GDM1 (cell line): ENCODE measurements at places on chromosomes 16 and 17.
A peak's percentile ranks its signal among the peaks of the same experiment; 100 is the strongest.

DNA sequence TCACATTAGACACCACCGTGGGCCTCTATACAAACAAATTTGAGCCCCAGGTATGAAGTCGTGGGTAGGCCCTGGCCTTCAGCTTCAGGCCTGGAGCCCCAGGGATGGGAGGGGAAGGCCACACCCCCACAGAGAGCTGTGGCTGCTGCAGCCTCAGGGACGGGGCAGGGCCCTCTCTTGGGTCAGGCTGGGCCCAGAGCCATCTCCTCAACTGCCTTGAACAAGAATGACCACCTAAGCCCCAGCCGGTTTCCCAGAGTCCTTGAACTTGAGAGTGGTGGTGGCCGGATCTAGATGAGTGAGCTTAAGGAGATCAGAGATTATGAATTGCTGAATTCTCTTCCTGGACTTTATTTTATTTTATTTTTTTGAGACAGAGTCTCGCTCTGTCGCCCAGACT lies 18.6 kb downstream of the SCNN1B start:
- DNase-seq, result no peak

DNA sequence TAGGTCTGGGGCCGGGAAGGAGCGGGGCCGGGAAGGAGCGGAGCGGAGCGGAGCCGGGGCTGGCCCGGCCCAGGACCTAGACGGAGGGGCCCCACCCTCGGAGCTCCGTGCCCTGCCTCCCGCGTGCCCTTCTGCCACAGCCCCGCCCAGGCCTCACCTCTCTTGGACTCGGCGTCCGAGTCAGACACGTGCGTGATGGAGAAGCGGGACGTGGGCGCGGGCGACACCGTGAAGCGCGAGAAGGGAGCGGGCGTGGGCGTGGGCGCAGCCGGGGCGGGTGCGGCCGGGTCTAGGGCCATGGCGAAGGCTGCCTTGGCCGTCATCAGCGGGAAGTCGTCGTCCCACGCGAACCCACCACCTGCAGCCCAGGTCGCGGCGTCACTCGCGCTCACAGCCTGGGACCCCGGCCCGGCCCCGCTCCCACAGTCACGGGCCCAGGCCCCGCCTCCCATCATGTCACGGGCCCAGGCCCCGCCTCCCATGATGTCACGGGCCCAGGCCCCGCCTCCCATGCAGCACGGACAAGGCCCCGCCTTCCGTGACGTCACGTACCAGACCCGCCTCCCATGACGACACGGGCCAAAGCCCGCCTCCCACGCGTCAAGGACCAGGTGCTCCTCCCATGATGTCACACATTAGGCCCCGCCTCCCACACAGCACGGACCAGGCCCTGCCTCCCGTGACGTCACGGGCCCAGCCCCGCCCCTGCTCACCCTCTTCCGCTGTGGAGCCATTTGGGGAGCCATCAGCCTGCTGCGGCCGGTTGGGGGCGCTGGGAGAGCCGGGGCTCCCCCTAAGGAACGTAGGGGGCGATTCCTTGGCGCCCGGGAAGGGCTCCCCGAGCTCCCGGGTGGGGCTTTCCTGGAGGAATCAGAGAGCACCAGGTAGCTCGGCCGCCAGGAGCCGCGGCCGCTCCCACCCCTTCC lies 45.8 kb upstream of the PVALEF start:
- peak; percentile 6 for DNase-seq

GRCh38 chr17:64216338-64217248 lies 46.5 kb downstream of the TEX2 start:
- no peak for DNase-seq

GRCh38 chr17:73782641-73783381 lies 138.6 kb upstream of the SDK2 start:
- no peak for DNase-seq

DNA sequence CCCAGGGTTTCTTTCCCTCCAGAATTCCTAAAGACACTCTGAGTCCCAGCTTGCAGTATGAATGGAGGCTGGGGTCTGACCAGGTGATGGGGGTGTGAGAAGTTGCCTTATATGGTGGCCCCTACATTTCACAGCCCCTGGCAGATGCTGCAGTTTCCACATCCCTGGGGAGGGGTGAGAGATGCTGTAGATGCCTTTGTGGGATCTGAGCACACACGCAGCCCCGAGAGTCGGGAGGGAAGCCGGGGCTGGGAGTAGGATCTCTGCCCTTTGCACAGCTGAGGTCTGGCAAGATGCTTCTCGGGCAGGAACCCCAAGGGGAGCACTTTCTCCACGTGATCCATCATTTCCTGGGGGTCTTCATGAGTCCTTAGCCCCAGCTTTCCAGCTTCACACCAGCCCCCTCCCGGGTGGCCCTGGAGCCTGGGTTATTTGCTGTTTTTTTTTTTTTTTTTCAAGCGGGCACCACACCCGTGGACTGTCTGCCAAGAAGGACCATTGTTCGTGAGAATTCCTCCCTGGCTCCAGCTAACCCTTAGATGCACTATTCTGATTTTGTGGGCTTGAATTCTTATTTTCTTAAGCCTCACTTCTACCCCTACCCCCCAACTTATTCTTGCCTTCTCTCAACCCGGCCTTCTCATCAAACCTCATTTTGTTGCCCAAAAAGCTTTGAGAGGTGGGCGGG lies 50.6 kb downstream of the NTN1 start:
- no peak for DNase-seq

DNA sequence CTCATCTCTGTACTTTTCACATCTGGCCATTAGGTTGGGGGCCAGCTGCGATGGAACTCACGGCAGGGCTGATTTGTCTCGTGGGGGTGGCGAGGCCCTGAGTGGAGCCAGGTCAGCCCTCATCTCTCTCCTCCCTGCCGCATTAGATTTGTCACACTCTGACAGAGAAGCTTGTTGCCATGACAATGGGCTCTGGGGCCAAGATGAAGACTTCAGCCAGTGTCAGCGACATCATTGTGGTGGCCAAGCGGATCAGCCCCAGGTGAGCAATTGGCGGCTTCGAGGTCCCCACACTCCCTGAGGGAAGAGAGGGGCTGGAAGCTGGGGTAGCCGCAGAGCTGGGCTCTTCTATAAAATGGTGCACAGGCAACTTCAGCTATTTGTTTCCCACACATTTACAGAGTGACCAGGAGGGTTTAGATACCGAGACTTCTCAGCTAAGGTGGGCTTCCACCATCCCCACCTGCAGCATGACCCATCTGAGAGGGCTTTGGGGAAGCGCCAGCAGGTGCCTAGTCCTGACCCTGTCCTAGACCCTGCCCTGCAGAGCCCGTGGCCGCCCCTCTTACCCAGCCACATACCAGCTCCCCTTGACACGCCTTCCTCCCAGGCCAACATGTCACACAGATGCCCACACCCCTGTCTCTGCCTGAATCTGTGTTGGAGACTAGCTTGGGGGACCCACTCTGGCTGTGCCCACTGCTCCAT lies 8.4 kb downstream of the TMEM98 start:
- DNase-seq, result no peak
